ENCODE measurements at places on chromosomes 7 and 10. TPM values are rescaled to one million over a fixed set of nuclear protein-coding genes. Genes with fewer than 3 reads are reported as not detected.
A peak's percentile ranks its signal among the peaks of the same experiment; 100 is the strongest.

- no peak overlapping the region for H3K4me3 ChIP-seq
- H3K27ac ChIP-seq: no peak overlapping the region
- H3K36me3 ChIP-seq: no peaks in the 10 kb centered on the region
- no peaks in the 10 kb centered on the region for H3K27me3 ChIP-seq
Observed at GRCh38 chr7:111531993-111532392, 30.3 kb downstream of the IMMP2L start.

DNA sequence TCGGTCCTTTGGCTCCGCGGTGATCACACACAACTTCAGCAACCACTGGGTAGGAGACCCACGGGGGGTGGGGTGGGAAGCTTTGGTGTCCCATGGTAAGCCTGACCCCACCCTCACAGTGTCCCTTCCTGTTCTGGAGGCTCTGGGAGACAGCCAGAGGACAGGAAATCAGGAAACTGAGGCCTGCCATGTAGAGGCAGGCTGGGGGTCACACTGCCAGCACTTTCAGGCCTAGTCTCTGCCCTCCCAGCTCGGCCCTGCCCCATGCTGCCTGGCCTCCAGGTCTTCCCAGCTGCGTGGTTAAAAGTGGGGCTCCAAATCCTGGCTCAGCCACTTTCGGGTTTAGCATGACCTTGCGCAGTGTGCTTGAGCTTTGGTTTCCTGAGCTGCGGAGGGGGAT, 10.9 kb downstream of the AQP1 start:
- no peak overlapping the region for H3K27ac ChIP-seq
- no peak overlapping the region for H3K4me3 ChIP-seq
- H3K36me3 ChIP-seq: no peaks in the 10 kb centered on the region
- H3K4me1 ChIP-seq: no peaks in the 10 kb centered on the region

DNA sequence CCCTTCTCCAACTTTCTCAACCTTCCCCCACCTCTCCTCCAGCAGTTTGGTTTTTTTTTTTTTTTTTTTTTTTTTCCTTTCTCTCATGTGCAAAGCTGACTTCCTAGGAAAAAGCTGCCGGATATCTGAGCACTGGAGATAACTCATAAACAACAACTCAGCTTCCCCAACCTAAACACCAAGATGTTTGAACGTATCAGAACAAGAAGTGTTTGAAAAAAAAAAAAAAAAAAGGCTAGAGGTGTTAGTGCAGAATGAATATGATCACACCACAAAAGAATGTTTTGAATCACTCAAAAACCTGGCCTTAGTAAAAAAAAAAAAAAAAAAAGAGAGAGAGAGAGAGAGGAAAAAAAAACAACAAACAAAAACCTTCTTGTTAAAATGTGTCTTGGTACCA, 11.2 kb downstream of the GATA3 start:
- H3K4me3 ChIP-seq: no peak overlapping the region
- no peak for DNase-seq
- H3K36me3 ChIP-seq: no peaks in the 10 kb centered on the region
- H3K27ac ChIP-seq: no peak overlapping the region
- H3K4me1 ChIP-seq: no peaks in the 10 kb centered on the region

DNA sequence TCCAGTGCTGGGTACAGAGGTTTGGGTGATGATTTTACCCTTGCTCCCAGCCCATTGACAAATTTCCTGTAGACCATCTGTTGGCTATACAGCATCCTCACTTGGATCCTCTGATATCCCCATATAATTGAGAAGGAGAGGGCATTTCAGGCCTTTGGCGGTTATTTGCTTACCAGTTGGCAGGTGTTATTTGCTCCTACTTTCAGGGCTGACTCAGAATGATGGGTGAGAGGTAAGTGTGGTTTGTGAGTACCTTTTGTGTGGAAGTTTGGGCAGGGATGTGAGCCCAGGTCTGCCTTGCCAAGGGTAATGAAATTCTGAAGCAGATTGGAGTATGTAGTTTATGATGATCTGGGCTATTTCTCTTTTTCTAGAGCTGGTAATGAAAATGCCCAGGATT, 93.6 kb downstream of the LRMDA start:
- DNase-seq: no peak
- no peaks in the 10 kb centered on the region for H3K36me3 ChIP-seq
- H3K27ac ChIP-seq: no peak overlapping the region

- no peaks in the 10 kb centered on the region for H3K36me3 ChIP-seq
- peaks cover 24% of the 10 kb centered on the region for H3K4me1 ChIP-seq
- DNase-seq: peak; percentile 70
- H3K27ac ChIP-seq: peak overlapping the region; percentile 83
- H3K27me3 ChIP-seq: no peaks in the 10 kb centered on the region
- peak overlapping the region; percentile 66 for H3K4me3 ChIP-seq
Observed at GRCh38 chr10:103854686-103855391, 537 bp downstream of the SH3PXD2A start.

GRCh38 chr10:69965086-69965485, 87.6 kb upstream of the MACROH2A2 start:
- H3K36me3 ChIP-seq: no peaks in the 10 kb centered on the region
- DNase-seq: no peak
- no peaks in the 10 kb centered on the region for H3K4me1 ChIP-seq
- no peaks in the 10 kb centered on the region for H3K27me3 ChIP-seq

GRCh38 chr10:83122336-83122735, 1017.0 kb upstream of the GHITM start:
- no peaks in the 10 kb centered on the region for H3K27me3 ChIP-seq
- DNase-seq: no peak
- H3K4me1 ChIP-seq: no peaks in the 10 kb centered on the region
- no peaks in the 10 kb centered on the region for H3K36me3 ChIP-seq
- no peak overlapping the region for H3K4me3 ChIP-seq

GRCh38 chr10:77506517-77507200, 130.9 kb downstream of the KCNMA1 start:
- no peak overlapping the region for H3K27ac ChIP-seq
- H3K4me1 ChIP-seq: no peaks in the 10 kb centered on the region
- no peak overlapping the region for H3K4me3 ChIP-seq
- no peak for DNase-seq
- no peaks in the 10 kb centered on the region for H3K27me3 ChIP-seq

DNA sequence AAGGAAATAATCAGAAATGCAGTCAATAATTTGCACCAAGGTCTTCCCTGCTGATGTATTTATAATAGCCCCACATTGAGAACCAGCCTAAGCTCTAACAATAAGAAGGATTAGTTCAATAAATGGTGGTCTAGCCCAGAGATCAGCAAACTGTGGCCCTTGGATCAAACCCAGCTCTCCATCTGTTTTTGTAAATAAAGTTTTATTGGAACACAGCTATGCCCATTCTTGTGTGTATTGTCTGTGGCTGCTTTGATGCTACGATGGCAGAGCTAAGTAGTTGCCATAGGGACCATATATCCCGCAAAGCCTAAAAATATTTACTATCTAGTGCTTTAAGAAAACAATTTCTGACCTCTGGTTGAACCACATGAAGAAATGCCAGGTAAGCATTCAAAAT, 154.9 kb downstream of the EMX2 start:
- DNase-seq: no peak
- H3K27ac ChIP-seq: no peak overlapping the region
- no peaks in the 10 kb centered on the region for H3K36me3 ChIP-seq
- no peaks in the 10 kb centered on the region for H3K4me1 ChIP-seq

DNA sequence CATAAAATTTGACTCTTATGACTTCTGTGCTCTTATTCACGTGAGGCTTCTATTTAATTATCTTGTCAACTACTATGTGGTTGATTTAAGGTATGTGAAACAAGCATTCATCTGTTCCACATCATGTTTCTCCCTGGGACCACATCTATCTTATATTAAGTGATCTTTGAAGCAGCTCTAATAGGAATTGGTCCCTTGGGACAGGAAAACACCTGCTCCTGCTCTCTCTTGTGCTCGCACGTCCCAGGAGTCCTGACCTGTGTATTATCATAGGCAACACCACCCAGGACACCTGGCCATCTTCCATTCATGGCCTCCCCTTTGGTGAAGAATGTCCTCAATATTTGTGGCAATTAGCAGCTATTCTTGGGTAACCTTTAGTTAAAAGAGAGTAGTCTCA, 269.2 kb downstream of the NRG3 start:
- H3K36me3 ChIP-seq: no peaks in the 10 kb centered on the region
- H3K27me3 ChIP-seq: no peaks in the 10 kb centered on the region
- no peaks in the 10 kb centered on the region for H3K4me1 ChIP-seq

DNA sequence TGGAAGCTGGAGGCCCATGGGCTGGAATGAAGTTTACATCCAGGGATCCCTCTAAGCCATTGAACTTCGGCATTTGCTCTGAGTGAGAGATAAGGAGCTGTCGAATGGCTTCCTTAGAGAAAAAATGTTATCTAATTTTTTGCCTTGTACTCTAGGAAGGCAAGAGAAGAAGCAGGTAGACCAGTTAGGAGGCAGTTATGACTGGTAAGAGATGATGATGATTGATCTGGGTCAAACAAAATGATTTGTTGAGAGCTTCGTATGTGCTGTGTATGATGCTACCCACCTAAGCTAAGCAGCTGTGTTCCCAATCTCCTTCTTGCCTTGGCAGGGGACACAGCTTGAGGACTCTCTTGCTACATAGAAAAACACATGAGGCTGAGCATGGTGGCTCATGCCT, 370.2 kb downstream of the LRMDA start:
- no peaks in the 10 kb centered on the region for H3K27me3 ChIP-seq
- H3K36me3 ChIP-seq: no peaks in the 10 kb centered on the region
- DNase-seq: no peak

DNA sequence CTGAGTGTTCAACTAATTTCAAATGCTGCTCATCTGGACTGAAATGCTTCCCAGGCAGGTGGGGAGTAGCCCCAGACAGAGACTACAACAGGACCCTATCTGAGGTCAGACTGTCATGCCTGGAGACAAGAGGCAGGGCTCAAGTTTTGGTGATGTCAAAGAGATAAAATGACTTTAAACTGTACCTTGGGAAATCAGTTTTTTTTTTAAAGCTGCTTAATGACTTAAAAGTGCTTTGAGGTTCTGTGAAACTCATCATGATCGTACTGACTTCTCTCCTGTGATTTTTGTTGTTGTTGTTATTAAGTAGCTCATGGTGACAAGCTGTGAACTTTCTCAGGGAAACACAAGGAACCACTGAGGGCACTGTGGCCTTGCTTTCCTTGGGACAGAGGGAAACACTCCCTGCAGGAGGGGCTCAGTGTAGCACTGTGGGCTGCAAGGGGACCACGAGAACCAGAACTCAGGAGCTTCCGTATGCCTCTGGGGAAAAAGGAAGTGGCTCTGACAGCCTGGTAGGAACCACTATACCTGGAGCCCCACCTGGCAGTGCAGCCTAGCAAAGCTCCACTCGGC, 9.5 kb downstream of the HIPK2 start:
- no peak for DNase-seq
- peaks cover 1% of the 10 kb centered on the region for H3K4me1 ChIP-seq
- H3K27me3 ChIP-seq: no peaks in the 10 kb centered on the region
- H3K27ac ChIP-seq: no peak overlapping the region
- no peaks in the 10 kb centered on the region for H3K36me3 ChIP-seq

GRCh38 chr10:52481986-52482555, 168.0 kb downstream of the DKK1 start:
- H3K4me3 ChIP-seq: no peak overlapping the region
- H3K27ac ChIP-seq: no peak overlapping the region
- H3K27me3 ChIP-seq: no peaks in the 10 kb centered on the region
- no peaks in the 10 kb centered on the region for H3K4me1 ChIP-seq

- peaks cover 3% of the 10 kb centered on the region for H3K4me1 ChIP-seq
- DNase-seq: peak; percentile 81
- H3K27ac ChIP-seq: no peak overlapping the region
- no peaks in the 10 kb centered on the region for H3K27me3 ChIP-seq
Observed at GRCh38 chr7:100130608-100131453, 4.1 kb downstream of the MBLAC1 start.

GRCh38 chr7:64875658-64876406, 27.2 kb upstream of the ZNF273 start:
- H3K27ac ChIP-seq: no peak overlapping the region
- H3K4me1 ChIP-seq: no peaks in the 10 kb centered on the region
- no peaks in the 10 kb centered on the region for H3K27me3 ChIP-seq
- no peaks in the 10 kb centered on the region for H3K36me3 ChIP-seq
- no peak for DNase-seq

DNA sequence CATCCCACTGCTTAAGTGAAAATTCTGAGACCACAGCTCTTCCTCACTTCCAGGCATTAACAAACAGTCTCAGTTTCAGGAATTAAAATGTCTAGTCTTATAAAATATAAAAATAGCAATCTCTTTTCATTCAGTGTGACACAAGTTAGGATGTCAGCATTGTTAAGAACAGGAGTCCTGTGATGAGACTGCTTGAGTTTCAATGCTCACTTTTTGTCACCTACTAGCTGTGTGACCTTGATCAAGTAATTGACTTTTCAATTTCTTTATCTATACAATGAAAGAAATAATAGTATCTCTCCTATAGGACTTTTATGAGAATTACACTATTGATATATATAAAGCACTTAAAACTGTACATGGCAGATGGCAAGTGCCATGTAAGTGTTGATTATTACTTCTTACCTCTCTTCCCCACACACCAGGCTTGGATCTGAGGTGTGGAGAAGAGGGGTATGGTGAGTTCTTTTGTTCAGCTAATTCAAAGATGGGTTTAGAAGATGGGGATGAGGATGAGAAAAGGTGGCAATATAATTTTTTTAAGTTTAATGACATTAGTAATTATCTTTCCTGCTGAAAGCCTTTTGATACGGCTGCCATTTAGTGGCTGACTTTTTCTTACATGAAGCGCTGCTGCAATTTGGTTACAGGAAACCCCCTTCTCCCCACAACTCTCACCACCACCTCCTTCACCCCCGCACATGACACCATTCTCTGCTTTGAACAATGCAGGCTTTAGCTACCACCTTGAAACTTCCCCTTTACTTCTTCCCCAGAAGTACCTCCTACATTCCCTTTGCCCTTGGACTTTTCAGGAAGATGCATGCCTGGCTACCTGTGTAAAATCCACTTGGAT, 20.8 kb upstream of the HYAL4 start:
- no peak for DNase-seq
- no peaks in the 10 kb centered on the region for H3K36me3 ChIP-seq
- no peaks in the 10 kb centered on the region for H3K4me1 ChIP-seq
- no peak overlapping the region for H3K27ac ChIP-seq

DNA sequence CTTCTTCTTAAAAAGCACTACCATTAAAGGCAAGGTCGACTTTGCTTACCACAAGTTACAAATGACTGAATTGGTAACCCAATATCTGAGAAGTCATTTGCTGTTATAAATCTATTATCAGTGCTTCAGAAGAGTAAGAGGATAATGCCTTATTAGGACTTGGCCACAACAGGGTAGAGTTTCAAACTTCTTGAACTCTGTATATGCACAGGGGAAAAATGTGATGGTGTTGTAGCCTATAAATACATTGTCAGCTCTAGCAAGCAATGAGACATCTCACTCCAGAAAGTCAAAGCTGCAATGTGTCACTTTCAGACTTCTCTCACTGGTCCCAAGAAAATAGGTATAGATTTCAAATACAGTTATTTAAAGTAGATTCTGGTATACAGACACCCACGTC, 9.3 kb downstream of the TFEC start:
- DNase-seq: no peak
- H3K27ac ChIP-seq: no peak overlapping the region
- no peak overlapping the region for H3K4me3 ChIP-seq
- H3K27me3 ChIP-seq: no peaks in the 10 kb centered on the region
- no peaks in the 10 kb centered on the region for H3K36me3 ChIP-seq

SPDYE8 gene
- not detected for total RNA-seq

SCIN gene
- total RNA-seq: 5.1 TPM

ENO4 gene
- 1.9 TPM for total RNA-seq

CTNNA3 gene
- 2.3 TPM for total RNA-seq
